ENCODE measurements at places on chromosomes 11 and 22. TPM values are rescaled to one million over a fixed set of nuclear protein-coding genes. Genes with fewer than 3 reads are reported as not detected.

Gene APOA5
- not detected for total RNA-seq

Gene DGCR6
- total RNA-seq, result 1.3 TPM

Gene PEX26
- total RNA-seq, result 41.9 TPM

Gene IL18
- total RNA-seq, result 5.3 TPM

Gene SLC22A9
- total RNA-seq, result not detected

Gene RIBC2
- not detected for total RNA-seq

Gene PDE3B
- 2.9 TPM for total RNA-seq

Gene KCTD14
- total RNA-seq, result 1.0 TPM

Gene MOGAT2
- not detected for total RNA-seq

Gene MRGPRX4
- total RNA-seq, result not detected

Gene FGF4
- total RNA-seq, result not detected

Gene MMP12
- total RNA-seq, result not detected

Gene CPT1A
- total RNA-seq, result 2.3 TPM

Gene JHY
- total RNA-seq, result 2.7 TPM

Gene GLYAT
- total RNA-seq, result not detected
